Retina (tissue), 1 donor: ENCODE measurements at places on chromosomes 2 and 18.

GRCh38 chr2:17245906-17246305 is 272.3 kb downstream of the RAD51AP2 start:
- DNase-seq, result no peak

DNA sequence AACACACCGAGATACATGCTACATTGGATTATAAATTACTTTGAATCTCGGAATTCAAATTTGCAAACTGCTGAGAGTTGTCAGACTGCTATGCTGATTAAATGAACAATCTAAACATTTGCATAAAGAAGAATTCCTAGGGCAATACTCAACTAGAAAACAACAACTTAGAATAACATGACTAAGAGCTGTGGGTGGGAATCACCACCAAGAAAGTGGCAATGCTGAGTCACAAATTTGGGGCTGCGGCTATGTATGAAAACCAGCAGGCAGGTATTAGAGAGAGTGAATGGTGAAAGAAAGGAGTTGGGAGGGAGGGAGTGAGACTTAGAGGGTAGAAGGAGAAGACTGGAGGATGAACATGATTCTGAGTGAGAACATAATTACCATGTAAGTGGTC is 559.5 kb downstream of the PIK3C3 start:
- DNase-seq, result no peak

GRCh38 chr18:59306640-59307039 is 11.8 kb downstream of the CPLX4 start:
- DNase-seq, result peak; percentile 71

DNA sequence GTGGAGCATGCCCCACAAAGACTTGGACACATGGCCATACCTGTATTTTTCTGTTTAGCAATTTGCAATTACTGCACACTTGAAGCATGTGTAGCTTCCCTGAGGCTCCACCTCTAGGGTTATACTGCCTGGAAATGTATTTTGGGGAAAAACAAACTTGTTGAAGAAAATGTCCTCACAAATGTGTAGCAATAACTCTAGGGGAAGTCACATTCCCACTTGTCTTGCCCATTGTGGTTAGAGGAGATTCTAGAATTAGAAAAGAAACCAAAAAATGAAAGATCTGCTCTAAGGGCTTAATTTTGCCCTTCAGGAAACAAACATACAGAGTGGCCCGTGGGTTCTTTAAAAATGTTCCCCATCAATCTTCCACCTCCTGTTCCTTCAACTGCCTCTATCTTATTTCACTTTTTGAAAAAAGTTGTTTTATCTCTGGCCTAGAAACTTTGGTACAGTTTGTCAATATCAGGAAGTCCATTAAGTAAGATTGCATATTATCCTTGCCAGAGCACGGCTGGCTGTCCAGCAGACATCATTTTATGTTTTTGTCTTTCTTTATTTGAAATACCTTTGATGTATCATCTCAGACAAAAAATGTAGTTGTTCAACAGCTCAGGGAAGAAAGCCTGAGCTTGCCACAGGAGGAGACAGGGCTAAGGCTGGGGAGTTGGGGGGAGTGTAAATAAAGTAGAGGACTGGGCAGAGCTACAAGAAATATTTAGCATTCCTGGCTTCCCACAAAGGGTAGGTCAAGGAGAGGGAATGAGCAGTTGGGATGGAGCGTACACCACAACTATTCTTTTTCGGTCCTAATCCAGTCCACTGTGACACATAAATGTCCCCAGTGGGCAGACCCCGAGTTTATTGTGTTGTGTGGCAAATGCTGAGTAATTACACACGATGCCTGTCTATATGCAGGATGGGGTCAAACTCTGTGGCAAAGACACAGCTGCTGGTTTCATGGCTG is 96.8 kb upstream of the CDC42EP3 start:
- DNase-seq, result no peak

- DNase-seq, result no peak
Observed at GRCh38 chr18:68342039-68342659, 372.8 kb downstream of the TMX3 start.

DNA sequence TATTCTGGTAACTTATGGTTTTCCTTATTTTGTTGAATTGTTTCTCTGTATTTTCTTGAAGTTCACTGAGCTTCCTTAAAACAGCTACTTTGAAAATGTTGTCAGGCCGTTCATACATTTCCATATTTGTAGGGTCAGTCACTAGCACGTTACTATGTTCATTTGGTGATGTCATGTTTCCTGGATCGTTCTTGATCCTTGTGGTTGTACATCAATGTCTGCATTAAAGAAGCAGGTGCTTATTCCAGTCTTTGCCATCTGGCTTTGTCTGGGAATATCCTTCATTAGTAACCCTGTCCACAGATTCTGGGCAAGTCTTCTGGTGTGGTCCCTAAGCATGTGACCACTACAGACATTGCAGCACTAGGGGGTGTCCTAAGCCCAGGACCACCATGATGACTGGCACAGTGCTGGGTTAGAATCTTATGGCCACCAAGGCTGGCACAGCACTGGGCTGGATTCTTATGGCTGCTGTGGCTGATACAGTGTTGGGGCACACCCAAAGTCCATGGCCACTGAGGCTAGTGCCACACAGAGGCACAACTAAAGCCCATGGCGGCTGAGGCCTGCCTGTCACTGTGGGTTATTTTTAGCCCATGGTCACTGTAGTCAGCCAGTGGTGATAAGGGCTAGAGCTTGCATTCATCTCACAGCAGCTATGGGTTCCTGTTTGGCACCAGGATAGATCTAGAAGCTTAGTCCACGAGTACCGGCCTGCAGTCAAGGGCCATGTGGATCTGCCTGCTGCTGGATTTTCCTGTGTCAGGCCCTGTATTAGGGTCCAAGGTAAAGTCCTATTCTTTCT is 13.2 kb downstream of the VWA3B start:
- DNase-seq, result no peak

DNA sequence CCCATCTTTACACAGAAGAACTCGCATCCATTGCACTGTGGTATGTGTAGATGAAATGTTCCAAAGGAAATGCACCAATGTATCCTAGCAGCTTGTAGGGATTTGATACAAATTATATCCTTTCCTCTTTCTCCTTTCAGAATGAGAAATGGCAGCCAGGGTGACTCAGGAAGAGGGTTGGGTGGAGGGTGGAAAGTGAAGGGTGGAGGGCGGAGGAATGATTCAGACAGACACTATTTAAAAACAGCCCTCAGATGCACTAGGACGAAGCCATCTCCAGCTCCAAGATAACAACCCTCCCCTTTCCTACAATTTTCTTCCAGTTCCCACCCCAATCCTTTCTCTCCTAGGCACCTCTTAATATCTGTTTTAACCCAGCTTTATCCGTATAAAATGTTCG is 96.2 kb upstream of the STK39 start:
- DNase-seq, result no peak

GRCh38 chr2:20650393-20650876 is 463 bp downstream of the HS1BP3 start:
- no peak for DNase-seq

DNA sequence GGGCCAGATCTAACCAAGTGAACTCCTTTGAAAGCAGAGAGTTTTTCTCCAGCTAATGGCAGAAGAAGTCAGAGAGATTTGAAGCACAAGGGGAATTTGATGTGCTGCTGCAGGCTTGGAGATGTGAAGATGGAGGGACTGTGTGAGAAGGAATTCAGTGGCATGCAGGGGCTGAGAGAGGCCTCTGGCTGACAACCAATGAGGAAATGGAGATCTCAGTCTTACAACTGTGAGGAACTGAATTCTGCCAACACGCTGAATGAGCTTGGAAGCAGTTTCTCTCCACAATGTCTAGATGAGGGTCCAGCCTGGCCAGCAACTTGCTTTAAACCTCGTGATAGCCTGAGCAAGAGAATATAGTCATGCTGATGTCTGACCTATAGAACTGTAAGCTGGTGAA is 224.1 kb upstream of the DPP10 start:
- no peak for DNase-seq

GRCh38 chr2:236590846-236591245 is 21.2 kb downstream of the ACKR3 start:
- DNase-seq, result no peak
